Stimulated activated CD4-positive, alpha-beta T cell treated with anti-CD3 and anti-CD28 coated beads, Interleukin-12 subunit alpha, Interleukin-12 subunit beta, amount 100 ng/mL, for 48 hours (primary cell): ENCODE measurements at places on chromosomes 3 and 15.

DNA sequence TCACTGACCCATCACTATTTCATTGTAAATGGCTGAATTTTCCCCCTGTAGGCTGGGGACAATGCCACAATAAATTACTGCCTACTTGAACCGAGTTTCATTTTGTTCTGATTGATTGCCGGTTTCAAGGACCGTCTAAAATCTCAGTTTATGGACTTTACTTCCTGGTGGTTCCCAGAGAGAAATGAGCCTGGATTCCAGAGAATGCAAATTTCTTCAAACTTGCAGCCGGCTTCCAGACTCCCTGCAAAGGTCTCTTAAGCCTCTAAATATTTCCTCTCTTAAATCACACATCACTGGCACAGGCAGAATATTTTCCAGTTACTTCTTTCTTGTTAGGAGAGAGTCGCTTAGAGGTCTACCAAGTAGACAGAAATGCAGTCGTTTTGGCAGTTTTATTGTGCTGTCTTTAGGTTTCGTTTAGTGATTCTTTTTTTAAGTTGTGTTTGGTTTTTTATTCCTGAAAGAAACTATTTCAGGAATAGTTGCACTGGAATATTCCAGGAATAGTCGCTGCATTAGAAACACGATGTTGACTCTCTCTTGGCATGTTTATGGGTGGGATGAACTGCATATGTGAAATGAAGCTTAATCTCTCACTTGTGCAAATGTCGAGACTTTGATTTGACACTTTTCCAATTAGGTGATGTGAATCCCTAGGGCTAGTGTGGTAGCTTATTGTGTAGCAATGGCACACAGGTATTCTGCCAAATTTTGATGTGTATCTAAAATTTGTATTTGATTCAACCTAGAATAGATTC lies 284.1 kb upstream of the NR2E3 start:
- no peak for DNase-seq

GRCh38 chr3:134375582-134376384 lies 1.5 kb upstream of the AMOTL2 start:
- no peak for DNase-seq

GRCh38 chr15:89058876-89059405 lies 29.3 kb upstream of the ABHD2 start:
- DNase-seq = no peak

DNA sequence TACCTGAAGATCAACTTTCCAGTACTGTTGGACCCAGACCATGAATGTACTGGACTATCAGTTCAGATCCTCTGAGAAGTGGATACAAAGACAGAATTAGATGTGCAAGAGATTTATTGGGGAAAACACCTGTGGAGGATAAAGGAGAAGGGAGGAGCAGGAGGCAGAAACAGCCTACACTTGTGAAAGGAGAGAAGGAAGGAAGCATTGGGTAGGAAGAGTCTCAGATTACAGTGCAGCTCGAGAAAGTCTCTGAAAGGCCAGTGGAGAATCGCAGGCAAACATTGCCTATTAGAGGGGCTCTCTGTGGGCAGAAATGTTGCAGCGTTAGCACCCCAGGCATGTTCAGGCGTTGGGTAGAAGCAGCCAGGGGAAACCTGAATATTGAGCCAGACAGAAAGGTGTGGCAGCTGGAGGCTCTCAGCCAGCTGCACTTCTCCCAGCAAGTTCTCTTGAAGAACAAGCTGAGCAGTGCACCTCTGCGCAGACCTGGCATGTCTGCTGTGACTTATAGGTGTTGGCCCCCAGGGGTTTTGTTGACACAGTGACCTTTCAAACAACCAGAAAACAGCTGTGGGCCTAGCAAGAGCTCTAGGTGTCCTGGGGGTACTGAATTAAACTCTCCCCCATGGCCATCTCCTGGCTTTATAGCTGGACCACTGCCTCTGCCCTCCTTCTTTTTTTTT lies 7.0 kb downstream of the CHST14 start:
- no peak for DNase-seq

GRCh38 chr3:113250566-113250965 lies 39.2 kb downstream of the BOC start:
- no peak for DNase-seq

GRCh38 chr3:178517665-178518334 lies 18.4 kb upstream of the KCNMB2 start:
- DNase-seq = no peak

DNA sequence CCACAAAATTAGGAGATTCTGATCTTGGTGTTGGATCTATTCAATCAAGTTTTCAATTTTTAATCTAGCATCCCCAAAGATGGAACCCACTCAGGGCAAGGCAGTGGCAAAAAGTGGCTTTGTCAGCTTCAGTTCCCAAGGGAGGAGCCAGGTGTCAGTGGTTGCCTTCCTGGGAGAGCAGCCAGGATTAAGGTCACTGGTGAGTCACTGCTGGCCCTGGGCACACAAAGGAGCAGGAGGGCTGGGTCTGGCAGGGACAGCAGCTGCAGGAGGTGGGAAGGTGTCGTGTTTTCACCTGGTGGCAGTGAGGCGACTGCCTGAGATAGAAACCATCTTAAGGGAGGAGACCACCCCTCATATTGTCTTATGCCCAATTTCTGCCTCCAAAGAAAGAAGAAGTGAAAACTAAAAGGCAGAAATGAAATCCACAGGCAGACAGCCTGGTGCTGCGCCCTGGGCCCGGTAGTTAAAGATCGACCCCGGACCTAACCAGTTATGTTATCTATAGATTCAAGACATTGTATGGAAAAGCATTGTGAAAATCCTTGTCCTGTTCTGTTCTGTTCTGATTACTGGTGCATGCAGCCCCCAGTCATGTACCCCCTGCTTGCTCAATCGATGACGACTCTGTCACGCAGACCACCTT lies 5.9 kb upstream of the KLHL25 start:
- no peak for DNase-seq

DNA sequence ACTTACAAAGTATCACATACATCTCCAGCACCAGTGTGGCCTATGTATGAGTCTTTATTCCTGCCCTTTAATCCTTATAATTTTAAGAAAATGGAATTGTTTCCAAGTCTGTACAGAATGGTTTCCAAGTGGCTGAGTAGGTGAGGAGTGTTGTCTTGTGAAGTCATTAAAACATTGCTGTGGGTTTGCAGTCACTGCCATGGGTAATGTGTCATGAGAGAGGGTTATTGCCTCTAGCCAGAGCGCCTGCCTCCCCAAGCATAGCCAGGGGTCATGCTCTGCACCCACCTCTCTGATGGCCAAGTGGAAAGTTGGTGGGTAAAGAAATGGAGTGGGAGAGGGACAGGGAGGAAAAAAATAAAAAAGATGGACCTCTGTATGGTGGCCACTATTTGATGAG lies 25.3 kb downstream of the TRAK1 start:
- no peak for DNase-seq

GRCh38 chr3:74824366-74824765 lies 209.9 kb upstream of the CNTN3 start:
- no peak for DNase-seq

DNA sequence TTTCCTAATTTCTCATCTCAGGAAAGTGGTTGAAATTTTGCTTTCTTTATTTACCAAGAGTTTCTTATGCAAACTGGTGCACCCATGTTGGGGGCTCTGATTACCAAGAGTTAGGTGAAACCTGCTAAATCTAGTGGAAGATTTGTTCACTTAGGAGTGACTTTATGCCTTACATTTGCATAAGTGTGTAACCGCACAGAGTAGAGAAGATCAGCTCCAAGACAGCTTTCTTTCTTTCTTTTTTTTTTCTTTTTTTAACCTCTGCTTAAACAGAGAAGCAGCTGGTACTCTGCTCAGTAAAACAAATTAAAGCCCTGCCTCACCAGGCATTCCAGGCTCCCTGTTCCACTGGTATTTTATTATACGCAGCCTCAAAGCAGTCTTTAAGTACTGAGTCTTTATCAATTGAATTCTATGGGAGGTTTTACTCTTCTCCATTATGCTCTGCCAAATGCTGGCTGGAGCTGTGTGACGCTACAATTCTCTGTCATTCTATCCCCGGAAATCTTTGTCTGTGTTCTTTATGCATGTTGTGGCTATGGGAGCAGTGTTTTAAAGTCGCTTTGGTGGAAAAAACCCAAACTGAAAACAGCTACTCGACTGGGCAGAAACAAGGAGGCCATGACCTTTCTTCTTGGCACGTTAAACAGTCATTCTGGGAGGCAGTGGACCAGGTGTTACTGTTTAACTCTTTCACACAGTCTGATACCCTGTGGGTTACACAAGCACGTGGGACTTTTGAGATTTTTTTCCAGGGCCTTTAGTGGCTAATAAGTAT lies 55.2 kb upstream of the GBE1 start:
- DNase-seq = no peak

- DNase-seq = no peak
These were observed 73.9 kb upstream of the SLC24A5 start for GRCh38 chr15:48046813-48047438.

- DNase-seq = no peak
These were observed 65.1 kb upstream of the TBL1XR1 start for GRCh38 chr3:177262396-177262795.

DNA sequence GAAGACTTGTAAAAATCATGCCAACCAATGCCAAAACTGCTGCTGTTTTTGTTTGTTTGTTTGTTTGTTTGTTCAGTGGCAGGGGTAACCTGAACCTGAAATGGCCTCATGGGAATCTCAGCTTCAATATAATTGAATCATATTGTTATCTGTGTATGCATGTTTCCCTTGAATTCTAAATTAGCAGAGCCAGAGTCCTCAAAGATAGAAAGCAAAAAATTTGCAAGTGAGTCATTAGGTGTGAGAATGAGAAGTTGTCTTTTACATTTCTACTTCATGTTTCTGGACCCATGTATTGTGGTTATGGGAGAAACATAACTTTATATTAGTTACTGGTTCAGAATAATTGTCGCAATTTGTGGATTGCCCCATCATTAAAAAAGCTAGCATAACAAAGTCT lies 249.2 kb downstream of the DOCK3 start:
- DNase-seq = no peak

DNA sequence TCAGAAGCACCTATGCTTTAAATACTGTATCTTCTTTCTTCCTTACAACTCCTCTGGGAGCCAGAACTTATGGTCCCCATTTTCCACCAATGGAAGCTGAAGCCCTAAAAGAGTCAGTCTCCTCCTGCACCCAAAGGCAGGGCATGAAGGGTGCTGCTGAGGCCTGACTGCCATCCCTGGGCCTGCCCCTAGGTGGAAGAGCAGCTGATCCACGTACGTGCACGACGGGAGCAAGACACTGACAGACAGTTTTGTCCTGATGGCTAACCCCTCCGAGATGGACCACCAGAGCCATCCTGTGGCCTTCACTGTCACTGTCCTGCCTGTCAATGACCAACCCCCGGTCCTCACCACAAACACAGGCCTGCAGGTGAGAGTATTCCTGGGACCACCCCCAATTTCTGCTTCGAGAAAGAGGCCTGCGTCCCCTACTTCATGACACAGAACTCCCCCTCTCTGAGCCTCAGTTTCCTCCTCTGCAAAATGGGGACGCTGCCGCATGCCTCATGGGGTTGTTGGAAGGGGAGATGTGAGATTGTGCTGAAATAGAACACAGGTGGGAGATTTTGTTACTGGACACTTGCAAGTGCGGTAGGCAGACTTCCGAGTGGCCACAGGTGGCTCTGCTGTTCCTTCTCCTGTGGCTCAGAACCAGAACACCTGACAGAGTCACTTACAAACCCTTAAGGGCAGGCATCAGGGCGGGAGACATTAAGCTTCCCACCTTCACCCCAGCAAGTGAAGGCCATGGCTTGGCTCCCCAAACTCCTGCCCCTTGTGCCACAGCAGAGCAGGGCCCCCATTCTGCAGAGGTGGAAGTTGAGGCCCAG lies 175.4 kb downstream of the TBC1D2B start:
- DNase-seq = no peak

- no peak for DNase-seq
These were observed 61.5 kb downstream of the LRRC49 start for GRCh38 chr15:70954171-70954570.

GRCh38 chr3:18069568-18069967 lies 327.1 kb upstream of the TBC1D5 start:
- DNase-seq = no peak

- DNase-seq = no peak
These were observed 62.5 kb upstream of the UBE2E1 start for GRCh38 chr3:23743141-23743784.
